Karpas-422 (cell line): ENCODE measurements at places on chromosomes 5 and 9. TPM values are rescaled to one million over a fixed set of nuclear protein-coding genes. Genes with fewer than 3 reads are reported as not detected.

GRCh38 chr5:14172149-14172795, 29.1 kb downstream of the TRIO start:
- no peak for DNase-seq

Gene SPACA9
- 4.9 and 13.5 TPM in 2 replicates for total RNA-seq

GRCh38 chr9:114209151-114209550, 53.8 kb downstream of the COL27A1 start:
- DNase-seq = no peak

DNA sequence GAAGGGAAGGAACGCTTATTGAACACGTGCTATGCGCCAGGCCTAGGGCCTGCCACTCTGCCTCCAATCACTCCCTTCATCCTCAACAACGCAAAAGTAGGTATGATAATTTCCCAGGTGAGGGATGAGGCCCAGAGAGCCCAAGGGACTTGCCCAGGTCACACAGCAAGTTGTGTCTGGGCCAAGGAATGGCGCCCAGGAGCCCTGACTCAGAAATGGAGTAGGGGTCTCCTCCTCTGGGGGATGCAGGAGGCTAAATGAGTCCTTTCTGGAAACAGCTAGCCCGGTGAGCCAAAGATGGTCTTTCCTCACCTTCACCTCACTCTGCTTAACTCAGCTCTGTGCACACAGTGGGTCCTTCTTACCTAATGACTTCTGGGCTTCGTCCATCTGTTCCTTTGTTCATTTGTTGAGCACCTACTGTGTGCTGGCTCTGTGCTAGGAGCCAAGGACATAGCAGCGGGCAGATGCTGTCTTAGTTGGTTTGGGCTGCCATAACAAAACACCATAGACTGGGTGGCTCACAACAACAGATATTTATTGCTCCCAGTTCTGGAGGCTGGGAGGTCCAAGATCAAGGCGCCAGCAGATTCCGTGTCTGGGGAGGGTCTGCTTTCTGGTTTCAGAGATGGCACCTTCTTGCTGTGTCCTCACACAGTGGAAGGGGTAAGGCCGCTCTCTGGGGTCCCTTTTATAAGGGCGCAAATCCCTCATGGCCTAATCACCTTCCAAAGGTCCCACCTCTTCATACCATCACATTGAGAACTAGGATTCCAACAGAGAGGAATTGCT, 22.3 kb upstream of the NEURL1B start:
- no peak for DNase-seq

DNA sequence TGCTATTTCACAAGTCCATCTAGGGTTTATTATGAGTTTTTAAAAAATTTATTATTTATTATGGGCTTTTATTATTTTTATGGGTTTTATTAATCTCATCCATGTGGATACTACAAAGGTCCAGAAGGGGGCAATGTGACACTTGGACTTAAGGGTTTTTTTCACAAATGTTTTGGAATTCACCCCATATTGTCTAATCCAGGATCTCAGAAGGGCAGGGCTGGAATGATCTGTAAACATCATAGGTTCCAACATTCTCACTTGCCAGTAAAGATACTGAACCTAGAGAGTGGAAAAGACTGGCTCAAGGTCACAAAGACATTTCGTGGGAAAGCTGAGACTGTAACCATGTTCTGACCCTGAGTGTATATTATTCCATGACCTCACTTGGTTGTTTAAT, 35.6 kb downstream of the NIM1K start:
- no peak for DNase-seq

Gene ARID3C
- 0.48 TPM in 1 of 2 replicates, not detected in the other for total RNA-seq

- no peak for DNase-seq
Measured at GRCh38 chr9:133142684-133143622, 20.8 kb downstream of the GBGT1 start.

DNA sequence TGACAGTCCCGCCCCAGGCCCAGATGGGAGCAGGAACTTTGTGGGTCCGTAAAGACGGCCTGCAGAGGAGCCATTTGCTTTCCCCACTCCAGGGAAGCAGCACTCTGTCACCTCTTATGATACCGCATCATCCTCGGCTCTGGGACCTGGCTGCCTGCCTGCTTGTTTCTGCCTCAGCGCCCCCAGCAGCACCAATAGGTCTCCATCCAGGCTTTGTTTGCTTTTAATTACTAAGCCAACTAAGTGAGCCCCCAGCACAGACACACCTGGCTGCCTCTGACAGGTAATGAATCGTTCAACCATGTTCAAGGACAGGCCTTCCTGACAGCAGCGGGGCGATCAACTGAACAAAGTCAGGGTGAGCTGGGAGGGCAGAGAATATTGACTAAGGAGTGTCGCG, 141.4 kb downstream of the C5orf15 start:
- DNase-seq = no peak

GRCh38 chr5:172713113-172713808, 57.7 kb downstream of the DUSP1 start:
- DNase-seq = peak; percentile 81

GRCh38 chr9:72464857-72465592, 56.4 kb upstream of the TMC1 start:
- no peak for DNase-seq

- DNase-seq = no peak
Measured at GRCh38 chr5:181120306-181120705, 10.7 kb downstream of the OR2V1 start.
